ENCODE measurements at places on chromosomes 16 and 17.

- DNase-seq: no peak
Observed at GRCh38 chr17:47603830-47604597, 45.7 kb upstream of the KPNB1 start.

DNA sequence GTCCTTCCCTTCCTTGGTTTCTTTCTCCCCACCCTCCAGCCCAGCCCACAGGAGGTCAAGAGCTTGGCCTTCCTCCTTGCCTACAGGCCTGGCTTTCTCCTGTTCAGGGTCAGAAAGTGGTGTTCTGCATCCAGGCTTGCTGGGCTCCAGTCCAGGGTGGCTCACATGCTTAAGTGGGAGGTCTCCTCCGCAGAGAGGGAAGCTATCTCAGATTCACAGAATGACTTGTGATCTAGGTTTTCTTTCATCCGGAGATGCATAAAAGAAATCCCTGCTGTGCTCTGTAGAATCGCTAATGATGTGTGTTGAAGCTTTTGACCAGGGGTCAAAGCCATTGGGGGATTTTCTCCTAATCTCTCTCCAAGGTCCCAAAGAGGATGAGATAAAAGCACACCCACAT, 382.3 kb upstream of the EEF2KMT start:
- DNase-seq: no peak

- no peak for DNase-seq
Observed at GRCh38 chr17:78905541-78905940, 2.5 kb upstream of the CEP295NL start.

DNA sequence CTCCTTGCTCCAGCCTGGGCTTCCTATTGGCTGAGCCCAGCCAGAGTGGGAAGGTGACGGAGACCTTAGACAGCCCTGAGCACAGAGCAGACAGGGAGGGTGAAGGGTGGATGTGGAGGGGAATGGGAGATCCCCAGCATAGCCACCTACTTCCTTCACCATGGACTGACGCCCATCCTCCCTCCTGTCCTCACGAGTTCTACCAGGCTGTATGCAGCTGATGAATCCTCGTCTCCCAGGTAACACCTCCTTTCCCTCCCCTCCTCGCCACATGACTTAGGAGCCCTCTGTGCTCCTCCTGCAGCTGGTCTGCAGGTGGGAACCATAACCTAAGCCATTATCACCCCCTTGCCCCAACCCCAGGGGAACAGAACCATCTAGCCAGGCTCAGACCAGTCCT, 9.0 kb upstream of the CRHR1 start:
- peak; percentile 61 for DNase-seq

DNA sequence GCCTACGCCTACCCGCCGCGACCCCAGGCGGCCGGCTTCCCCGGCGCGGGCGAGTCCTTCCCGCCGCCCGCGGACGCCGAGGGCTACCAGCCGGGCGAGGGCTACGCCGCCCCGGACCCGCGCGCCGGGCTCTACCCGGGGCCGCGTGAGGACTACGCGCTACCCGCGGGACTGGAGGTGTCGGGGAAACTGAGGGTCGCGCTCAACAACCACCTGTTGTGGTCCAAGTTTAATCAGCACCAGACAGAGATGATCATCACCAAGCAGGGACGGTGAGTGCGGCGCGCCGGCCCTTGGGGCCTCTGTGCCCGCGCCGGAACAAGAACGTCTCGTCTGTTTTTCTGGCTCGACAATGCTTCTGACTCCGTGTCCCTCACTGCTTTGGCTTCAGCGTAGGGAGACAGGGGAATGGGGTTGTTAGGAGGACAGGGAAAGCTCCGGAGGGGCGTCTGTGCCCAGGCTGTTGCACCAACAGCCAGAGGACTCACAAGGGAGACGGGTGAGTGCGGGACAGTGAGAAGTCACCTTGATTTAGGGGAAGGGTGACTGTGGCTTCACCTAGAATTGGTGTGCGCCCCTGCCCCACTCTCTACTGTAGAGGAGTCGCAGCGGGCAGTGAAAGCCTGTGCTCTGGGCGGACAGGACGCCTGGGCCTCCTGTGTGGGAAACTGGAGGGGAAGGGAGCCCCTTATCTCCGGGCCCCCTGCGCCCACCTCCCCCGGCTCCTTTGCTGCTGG, 806 bp downstream of the TBX21 start:
- no peak for DNase-seq

DNA sequence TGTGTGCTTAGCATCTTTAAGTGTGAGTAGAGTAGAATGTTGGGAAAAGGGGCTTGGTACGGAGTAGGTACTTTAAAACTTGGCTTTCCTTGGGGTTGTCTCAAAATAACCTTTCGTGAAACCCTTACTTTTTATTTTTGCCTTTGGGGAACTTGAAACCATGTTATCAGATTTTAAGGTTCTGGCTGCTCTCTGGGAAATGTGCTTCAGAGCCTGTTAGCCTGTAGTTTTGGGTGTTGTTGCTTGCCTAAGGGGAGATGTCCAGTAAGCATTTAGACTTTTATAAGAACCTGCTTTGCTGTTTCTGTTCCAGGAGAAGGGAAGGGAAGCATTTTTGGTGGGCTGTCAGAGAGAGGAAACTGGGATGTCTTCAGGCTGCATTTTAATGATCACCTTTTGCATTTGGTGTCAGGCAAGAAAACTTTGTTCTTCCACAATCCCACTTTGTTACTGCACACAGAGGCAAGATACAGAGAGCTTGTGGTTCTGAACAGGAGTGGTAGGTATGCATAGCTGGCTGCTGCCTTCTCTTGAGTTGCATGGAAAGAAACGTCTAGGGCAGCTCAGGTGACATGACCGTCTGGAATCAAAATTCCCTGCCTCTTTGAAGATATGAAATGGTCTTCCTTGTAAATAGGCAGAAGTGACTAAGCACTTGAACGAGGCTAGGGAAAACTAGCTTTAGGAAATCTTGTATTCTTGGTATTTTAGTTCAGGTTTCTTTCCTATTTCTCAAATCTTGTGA, 1.7 kb downstream of the RABEP1 start:
- DNase-seq: no peak

- DNase-seq: no peak
Observed at GRCh38 chr17:62101515-62101914, 36.4 kb upstream of the MED13 start.

DNA sequence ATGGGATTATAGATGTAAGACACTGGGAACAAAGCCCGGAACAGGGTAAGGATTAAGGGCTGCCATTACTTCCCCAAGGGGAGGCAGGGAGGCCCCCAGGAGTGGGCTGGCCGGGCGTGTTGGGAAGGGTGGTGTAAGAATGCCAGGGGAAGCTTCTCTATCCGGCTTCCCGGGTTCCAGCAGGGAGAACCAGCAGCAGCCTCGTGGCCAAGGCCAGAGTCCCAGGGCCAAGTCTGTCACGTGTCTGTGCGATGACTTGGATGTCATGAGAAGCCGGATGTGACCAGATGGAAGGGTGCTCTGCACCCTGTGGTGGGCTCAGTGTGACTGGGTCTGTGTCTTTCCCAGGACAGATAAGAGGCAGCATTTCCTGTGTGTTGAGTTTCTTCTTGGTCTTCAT, 52.1 kb downstream of the SCNN1B start:
- no peak for DNase-seq

DNA sequence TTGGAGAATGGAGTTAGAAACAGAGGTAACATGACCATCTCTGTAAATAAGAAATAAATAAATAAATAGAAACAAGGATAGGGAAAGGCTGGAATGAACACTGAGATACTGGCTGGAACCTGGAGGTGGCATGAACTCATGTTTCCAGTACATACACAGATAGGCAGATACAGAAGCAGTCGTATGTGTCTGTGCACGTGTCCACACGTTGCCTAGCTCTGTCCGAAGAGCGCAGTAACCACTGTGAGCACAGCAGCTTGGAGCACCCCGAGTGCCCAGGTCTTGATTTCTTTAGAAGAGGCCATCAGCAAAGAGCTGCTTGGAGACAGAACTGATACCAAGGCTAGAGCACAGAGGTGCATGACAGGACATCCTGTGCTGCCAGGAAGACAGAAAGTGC, 37.1 kb upstream of the SLC38A8 start:
- no peak for DNase-seq

DNA sequence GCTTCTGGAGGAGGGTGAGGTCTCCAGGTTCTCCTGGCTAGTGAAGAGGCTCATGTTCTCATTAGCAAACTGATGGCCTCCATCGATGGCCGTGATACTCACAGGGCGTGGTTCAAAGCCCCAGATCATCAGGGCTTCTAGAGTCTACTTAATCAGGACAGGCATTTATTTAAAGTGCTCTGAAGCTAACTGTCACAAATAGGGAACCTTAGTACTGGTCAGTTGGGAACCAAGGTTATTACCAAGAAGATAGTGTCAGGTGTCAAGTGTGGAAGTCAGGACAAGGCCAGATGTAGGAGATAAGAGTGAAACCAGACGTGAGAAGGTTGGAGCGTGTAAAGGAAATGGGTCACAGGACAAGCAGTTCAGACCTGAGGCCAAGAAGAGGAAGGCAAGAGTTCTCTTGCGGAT, 56.9 kb downstream of the PIGL start:
- no peak for DNase-seq

DNA sequence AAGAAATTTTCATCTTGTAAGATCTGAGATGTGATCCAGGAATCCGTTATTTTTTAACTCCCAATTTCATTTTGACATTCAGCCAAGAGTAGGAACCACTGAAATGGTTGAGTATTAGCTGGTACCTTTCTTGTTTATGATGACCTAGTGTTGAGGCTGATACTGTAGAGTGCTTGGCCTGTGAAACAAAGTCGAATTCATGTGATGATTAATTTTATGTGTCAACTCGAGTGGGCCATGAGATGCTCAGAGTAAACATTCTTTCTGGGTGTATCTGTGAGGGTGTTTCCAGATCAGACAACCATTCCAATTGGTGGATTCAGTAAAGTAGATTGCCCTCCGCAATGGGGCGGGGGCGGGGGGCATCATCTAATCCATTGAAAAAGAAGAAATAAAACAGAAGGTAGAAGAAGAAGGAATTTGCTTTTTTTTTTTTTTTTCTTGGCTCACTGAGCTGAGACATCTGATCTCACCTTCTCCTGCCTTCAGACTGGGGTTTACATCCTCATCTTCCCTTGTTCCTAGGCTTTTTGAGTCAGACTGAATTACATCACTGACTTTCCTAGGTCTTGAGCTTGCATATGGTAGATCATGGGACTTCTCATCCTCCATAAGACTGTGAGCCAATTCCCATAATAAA, 264.6 kb upstream of the KCNJ16 start:
- DNase-seq: peak; percentile 66

- no peak for DNase-seq
Observed at GRCh38 chr16:1903845-1904840, 14.1 kb downstream of the HS3ST6 start.

DNA sequence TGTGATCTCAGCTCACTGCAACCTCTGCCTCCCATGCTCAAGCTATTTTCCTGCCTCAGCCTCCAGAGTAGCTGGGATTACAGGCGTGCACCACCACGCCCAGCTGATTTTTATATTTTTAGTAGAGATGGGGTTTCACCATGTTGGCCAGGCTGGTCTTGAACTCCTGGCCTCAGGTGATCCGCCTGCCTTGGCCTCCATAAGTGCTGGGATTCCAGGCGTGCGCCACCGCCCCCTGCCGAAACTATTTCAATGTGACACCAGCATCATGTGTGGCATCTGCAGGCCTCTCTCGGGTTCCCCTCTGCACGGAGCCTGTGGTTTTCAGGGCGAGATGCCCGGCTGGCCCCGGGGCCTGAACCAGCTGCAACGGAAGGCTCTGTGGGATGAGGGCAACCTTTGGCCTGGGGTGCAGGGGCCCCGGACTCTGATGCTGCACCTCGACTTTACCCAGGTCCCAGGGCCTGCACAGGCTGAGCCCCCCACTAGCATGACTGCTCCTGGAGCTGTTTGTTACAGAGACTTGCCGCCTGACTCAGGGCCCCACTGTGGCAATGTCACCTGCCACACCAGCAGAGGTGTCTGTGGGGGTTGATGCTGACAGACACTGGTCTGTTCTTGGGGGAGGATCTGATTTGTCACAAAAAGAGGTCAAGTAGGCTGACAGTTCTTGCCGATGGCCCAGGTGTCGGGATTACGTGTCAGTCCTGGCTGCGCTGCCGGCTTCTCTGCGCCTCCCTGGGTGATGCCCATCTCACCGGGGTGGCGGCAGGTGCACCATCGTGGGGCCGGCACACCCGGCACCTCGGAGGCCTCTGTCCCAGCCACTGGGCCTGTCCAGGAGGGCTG, 8.6 kb upstream of the TEX19 start:
- peak; percentile 66 for DNase-seq

- no peak for DNase-seq
Observed at GRCh38 chr17:31414550-31414918, 23.1 kb downstream of the RAB11FIP4 start.

- no peak for DNase-seq
Observed at GRCh38 chr16:80265624-80266306, 275.0 kb upstream of the DYNLRB2 start.

GRCh38 chr17:40515491-40516041, 14.1 kb upstream of the TNS4 start:
- no peak for DNase-seq

GRCh38 chr16:89489040-89489897, 1.1 kb downstream of the ANKRD11 start:
- DNase-seq: peak; percentile 83

DNA sequence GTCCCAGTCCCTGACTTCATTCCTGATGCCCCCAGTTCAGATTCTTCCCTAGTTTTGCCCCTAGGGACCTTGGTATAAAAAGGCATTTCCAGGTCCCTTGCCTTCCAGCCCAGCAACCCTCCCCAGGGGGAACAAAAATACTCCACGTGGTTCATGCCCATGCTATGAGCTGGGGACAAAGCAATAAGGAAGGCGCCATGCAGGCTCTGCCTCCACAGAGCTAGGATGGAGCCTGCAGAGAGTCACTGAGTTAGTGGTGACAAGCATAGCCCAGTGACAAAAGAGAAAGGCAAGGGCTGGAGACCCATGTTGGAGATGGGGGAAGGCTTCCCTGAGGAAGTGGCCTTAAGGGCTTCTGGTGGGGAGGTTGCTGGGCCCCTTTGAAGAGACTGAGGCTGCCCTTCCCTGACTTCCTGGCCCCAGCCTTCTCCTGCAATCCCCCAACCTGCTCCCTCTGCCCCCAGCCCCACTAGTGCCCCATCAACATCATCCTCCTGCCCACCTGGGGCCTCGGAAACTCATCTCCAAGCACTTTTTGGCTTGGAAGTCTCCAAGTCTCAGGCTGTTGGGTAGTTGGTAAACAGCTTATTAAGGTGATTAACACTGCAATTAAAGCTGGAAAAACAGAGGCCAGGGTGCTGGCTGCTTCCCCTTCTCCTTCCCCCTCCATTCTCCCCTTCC, 9.6 kb downstream of the DLX3 start:
- no peak for DNase-seq

- DNase-seq: no peak
Observed at GRCh38 chr16:20968765-20969164, 68.2 kb downstream of the LYRM1 start.

- no peak for DNase-seq
Observed at GRCh38 chr17:32349503-32349853, 479 bp upstream of the ZNF207 start.

DNA sequence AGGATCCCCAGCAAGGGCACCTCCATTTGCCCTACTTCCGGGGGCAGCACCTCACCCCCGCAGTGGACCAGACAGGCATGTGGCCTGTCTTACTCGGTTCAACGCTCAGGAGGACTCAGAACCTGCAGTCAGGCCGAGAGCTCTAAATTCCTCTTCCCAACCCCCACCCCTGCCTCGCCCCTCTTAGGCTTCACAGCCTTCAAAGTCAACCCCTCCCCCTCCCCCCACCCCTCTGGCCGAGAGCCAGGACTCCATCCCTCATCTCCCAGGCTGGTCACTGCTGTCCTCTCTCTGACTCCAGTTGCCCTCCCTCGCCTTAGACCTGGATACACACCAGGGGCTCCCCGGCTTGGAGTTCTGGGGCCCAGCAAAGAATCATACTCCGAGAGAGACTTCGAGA, 8.1 kb upstream of the HS3ST6 start:
- DNase-seq: no peak

- DNase-seq: no peak
Observed at GRCh38 chr16:3495176-3495575, at the start of gene C16orf90. TSS of gene C16orf90 (minus strand) at chr16:3495489. CDS start at chr16:3495421, 68 bp downstream.

Measured in SHP77 (cell line).